Renal cortical epithelial cell (primary cell): ENCODE measurements at places on chromosomes 1 and 21.

DNA sequence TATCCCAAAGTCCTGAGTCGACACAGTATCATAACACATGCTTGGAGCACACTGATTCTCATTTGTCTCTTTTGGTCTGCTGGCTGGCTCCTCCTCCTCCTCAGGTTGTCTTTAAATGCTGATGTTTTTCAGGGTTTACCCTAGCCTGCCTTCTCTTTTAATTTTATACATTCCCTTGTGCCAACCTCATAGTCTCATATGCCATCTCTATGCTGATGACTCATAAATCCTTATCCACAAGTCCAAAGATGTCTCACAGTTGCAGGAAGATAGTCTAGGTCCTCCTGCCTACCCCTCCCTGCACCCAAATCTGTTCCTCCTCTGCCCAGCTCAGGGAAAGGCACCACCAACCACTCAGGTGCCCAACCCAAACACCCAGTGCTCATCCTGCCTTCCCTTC is 108.3 kb downstream of the SIPA1L2 start:
- no peak for DNase-seq

- no peak for DNase-seq
These were observed 1.8 kb downstream of the SUMO3 start for GRCh38 chr21:44815852-44816628.

DNA sequence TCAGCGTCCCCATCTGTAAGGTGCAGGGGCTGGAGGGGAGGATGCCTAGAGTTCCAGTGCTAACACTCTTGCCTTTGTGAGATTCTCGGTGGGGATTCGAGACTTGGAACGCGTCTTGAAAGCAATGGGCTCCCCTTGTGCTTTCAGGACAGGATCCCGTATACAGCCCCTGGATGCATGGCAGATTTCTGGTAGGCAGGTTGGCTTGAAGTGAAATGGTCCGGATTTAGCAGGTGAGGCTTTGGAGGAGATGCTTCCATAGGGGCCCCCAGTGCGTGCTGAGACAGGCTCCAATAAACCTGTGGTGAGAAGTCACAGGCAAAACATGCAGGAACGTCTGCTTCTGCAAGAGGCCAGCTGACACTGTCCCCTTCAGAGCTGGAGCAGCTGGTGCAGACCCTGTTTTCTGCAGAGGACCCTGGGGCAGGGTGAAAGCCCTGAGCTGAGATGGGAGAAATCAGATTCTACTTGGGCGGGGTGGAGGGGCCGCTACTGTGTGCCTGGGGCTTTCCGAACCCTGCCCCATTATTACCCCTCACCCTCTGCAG is 270.4 kb downstream of the PTPRU start:
- no peak for DNase-seq

DNA sequence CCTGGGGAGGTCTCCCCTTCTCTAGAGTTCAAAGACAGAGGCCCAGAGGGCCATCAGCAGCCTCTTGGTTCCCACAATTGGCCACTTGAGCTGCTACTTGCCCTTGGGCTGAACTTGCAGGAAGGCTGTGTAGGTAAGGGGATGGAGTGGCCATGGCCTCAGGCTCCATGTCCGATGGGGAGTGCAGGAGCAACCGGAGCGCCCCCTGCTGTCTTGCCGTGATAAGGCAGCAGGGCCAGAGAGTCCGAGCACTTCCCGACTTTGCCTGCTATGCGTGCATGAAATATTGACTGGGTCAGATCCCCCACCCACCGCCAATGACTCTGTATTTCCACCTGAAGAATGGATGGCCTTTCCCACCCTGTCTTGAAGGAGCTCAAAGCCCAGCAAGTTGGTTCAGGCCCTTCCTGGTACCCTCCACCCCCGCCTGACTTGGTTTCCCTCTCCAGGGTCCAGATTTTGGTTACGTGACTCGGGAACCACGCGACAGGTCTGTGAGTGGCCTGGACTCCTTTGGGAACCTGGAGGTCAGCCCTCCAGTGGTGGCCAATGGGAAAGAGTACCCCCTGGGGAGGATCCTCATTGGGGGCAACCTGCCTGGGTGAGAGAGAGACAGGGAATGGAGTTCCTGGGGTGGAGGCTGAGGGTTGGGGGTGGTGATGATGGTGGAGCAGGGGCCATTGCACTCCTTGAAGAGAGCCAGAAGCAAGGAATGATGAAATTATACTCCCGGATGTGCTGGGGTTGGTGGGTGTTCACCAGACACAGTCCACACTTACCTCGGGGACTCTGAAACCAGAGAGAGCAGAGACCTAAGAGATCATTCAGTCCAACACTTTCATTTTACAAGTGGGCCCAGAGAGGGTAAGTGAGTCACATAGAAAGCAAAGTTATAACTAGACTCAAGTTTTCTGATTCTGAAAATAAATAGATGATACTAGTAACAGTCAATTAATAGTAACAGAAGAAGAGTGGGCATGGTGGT is 25.6 kb downstream of the PADI3 start:
- DNase-seq = no peak

DNA sequence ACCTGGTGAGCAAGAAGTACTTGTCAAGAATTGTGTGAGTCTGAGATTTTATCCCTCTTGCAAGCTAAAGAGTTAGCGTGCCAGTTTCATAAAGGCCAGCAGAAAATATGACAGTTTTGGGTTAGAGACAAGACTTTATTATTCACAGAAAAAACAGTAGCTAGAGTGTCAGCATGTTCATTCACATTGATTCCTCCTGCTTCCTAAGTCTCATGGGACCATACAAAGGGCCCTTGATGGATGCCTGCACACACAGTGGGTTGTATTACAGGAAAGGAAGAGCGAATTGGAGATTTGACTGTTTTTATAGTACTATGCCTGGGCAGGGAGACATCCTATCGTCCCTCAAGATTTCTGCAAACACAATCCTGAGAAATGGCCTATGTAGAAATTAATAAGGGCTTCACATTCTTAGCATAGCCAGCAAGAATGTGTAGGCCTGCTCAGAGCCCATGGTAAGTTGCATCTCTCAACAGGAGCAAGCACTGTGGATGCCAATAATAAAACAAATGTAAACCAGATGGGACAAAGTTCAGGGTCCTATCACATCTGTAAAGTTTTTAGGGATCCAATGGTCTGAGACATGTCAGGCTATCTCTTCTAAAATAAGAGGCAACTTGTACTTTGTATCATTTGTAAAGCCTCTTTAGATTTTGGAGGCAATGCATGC is 4.0 kb upstream of the ASPM start:
- no peak for DNase-seq
